ENCODE measurements at places on chromosomes 4 and X.

DNA sequence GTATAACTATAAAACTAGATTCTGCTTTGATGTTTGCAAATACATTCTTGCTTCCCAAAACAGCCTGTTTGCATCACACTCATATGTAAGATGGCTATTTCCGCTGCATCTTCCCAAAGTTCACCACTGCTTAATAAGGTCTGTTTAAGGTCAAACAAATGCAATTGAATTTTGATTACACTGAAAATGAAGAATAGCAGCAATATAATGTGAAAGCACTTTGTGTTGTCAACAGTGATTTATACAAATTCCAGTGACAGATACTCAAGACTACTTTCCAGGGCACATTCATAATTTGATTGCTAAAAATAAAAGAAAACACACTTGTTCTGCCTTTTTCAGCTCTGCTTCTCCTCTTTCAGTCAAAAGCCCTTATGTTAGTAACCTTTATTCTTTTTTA lies 8.1 kb upstream of the PGAM4 start:
- no peak for DNase-seq

DNA sequence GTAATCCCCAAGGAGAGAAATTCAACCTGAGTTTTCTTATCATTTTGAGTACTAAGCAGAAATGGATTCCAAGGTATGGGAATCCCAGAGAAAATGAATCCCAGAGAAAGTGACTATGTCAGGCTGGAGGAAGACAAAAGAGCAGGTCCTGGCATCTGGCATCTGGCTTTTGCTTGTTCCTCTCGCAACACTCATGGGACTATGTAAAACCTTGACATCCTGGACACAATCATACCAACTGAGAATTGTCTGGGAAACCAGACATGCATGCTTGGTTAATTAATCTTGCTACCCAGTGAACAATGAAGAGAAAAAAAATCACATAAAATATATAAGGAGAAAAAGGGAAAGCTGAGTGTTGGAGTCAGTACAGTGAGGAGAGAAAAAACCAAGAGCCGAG lies 12.9 kb downstream of the DCAF8L1 start:
- DNase-seq = no peak

GRCh38 chr4:187139141-187139540 lies 415.5 kb upstream of the FAT1 start:
- no peak for DNase-seq

GRCh38 chrX:115260330-115260729 lies 26.4 kb upstream of the LRCH2 start:
- DNase-seq = no peak

- no peak for DNase-seq
Observed at GRCh38 chr4:84804136-84804535, 162.4 kb downstream of the WDFY3 start.

Data from activated CD8-positive, alpha-beta memory T cell treated with anti-CD3 and anti-CD28 coated beads for 4 hours (primary cell).